ENCODE measurements at places on chromosomes 16 and 17.

DNA sequence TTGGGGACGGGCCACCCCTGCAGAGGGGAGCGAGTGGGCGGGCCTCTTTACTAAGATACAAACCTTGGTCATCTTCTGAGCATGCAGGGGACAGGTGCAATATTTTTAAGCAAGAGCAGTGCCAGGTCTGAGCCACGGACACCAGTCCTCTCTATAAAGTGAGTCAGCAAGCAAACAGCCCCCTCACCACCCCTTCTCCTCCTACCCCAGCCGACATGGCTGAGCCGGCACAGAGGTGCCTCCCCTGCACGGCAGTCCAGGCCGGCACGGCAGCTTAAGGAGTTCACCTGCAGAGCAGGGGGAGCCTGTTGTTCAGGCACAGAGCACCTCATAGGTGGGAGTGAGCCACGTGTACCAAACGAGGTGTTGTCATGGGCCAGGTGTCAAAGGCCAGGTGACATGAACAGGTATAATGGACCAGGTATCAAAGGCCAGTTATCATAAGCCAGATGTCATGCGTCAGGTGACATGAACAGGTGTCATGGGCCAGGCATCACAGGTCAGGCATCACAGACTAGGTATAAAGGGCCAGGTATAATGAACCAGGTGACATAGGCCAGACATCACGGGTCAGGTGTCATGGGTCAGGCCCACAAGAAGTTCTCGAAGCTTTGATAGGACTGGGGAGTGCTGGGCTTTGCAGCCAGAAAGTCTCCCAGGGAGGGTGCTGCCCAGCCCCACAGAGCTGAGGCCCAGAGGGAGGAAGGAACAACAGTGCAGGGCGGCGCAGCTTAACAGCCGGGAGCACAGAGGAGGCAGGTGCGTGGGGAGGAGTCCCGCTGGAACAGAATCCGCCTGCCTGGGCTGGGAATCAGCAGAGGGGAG lies 42.6 kb upstream of the ZNF469 start:
- DNase-seq = no peak

GRCh38 chr17:44379887-44380286 lies 9.6 kb downstream of the ITGA2B start:
- no peak for DNase-seq

DNA sequence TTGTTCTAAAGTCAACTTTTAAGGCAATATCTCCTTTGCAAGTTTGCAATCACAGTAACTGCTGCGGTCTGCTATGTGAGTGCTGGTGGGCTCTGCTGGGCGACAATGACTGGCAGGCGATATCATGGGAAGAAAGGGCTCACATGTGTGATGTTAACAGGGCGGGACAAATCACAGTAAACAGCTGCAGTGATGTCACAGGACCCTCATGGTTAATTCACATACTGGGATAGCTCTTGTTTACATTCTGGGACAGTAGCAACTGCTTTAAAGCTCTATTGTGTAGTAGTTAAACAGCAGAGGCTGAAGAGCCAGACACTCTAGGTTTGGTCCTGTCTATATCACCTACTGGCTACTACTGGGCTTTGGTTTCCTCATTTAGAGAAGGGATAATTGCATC lies 257.2 kb upstream of the ASIC2 start:
- DNase-seq = no peak

GRCh38 chr16:23408823-23409298 lies 44.1 kb downstream of the COG7 start:
- peak; percentile 79 for DNase-seq

- DNase-seq = no peak
These were observed 30.6 kb downstream of the XYLT1 start for GRCh38 chr16:17440131-17440530.

DNA sequence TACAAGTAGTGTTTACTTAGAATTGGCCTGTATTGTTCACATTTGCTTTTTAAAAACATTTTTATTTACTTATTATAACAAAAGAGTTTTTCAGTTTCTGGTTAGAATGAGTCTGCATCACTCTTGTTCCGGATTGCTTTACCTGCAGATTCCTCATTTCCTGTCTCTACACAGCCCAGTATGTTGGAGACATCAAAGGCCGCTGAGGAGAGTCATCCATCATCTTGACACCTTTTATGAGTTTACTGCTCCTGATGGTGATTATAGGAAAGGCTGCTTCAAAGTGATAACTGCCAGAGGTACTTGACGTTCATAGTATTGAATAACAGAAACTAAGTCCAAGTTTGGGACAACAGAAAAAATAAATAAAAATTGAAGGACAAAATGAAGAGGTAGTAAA lies 490.5 kb upstream of the CA10 start:
- no peak for DNase-seq

DNA sequence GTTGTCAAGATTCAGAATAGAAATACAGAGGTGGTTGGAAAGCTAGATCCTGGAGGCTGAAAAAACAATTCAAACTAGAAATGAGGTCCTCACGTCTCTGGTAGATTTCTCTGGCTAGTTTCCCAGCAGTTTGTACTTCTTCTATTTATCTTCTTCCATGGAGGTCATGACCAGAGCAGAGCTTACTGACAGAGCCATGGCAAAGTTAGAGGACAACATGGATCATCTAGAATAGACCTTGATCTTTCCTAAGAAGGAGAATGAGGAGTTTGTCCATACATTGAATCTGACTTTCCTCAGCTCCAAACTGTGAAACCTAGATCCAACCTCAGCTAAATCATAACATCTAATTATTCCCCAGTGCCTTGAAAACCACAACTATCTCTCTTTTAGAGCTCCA lies 900.8 kb upstream of the GOT2 start:
- DNase-seq = no peak

- DNase-seq = no peak
These were observed 2.9 kb upstream of the GSDMB start for GRCh38 chr17:39921323-39921722.

DNA sequence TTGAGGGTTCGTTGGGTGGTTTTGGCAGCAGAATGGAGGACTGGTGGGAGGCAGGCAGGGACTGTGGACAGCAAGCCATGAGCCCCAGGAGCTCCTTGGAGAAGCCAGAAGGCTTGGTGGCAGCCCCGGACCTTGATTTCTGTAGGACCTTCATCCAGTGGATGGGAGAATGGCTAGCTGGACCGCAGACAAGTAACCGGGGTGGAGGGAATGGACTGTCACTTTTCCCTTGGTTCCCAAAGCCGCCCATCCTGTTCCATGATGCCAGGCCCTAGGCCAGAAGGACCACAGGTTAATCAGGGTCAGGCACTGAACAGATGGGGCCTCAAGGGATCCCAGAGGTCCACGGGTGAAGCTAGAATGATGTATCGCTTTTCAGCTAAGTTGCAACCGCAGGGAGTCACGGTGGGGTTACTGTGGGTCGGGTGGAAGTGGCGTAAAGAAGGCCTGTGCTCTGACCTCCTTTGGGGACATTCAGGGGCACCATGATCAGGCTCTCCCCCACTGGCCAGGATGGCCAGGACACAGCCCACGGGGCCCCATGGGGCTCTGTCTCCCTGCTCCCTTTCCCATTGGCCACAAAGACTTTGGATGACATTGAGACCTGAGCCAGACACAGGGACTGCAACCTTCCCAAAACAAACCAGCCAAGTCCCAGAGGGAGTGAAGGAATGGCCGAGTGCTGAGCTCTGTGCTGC lies 66.9 kb upstream of the MRTFB start:
- no peak for DNase-seq

DNA sequence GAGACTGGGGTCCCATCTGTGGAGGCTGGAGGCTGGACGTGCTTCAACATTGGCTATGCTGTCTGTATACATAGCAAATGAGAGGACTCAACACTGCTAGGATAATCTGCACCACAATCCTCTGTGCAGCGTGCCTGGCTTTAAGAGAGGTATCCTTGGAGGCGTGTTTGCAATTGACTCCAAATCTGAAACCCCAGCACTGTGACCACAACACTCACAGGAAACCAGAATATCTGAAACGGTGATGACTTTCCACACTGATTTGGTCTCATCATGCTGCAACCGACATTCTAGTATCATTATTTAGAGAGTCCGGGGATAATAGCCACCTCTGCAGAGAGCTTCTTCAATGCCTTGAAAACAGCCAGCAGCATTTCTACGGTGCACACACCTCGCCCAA lies 35.1 kb downstream of the TLE7 start:
- DNase-seq = no peak

GRCh38 chr17:22505660-22506059 lies 813.3 kb downstream of the KCNJ18 start:
- no peak for DNase-seq

GRCh38 chr17:73336408-73337329 lies 24.9 kb upstream of the CDC42EP4 start:
- no peak for DNase-seq

DNA sequence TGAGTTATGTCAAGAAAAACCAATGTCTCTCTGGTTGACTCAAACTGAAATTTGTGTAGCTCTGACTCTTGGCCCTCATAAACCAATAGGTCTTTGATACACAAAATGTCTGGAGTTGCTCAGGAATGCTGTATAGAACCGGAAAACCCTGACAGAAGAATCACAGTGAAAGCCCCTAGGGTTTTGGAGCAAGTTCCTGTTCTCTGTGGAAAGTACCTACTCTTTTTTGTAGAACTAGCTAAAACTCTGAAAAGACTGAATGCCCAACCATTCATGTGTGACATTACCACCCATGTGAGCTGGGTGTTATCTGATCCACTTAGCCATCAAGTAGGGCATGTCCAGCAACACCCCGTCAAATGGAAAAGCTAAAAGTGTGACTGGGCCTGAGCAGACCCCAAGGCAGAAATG lies 28.8 kb downstream of the CCL4 start:
- no peak for DNase-seq

- DNase-seq = no peak
These were observed 20.0 kb upstream of the ITGAX start for GRCh38 chr16:31334934-31335333.

GRCh38 chr17:34665150-34665806 lies 85.9 kb downstream of the TMEM132E start:
- no peak for DNase-seq

DNA sequence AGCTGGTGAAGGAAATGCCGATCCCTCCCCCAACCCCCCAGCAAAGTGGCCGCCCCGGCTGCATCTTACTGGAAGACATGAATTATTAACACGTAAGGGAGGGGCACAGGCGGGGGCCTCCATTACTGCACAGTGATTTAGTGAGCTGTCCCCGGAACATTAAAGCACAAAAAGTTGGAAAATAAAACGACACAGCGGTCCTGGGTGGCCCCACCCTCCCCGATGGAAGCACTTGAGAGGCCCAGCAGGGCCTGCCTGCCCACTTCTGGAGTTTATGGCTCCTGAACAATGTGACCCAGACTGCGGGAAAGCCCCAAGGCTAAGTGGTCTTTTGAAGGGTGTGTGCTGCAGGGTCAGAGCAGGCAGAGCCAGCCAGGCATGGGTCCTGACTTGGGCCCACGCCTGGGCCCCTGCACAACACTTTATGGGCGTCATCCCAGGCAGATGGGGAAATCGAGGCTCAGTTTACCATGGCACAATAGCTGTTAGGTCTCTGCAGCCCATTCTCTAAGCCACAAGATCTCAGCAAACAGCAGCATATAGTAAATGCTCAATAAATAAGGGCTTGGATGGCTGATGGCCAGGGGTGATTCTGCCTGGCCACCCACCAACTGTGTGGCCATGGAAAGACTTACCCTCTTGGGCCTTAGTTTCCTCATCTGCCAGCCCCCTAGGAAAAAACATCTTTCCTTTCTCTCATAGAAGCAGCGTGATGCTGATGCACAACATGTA lies 22.8 kb downstream of the CCDC102A start:
- DNase-seq = no peak

DNA sequence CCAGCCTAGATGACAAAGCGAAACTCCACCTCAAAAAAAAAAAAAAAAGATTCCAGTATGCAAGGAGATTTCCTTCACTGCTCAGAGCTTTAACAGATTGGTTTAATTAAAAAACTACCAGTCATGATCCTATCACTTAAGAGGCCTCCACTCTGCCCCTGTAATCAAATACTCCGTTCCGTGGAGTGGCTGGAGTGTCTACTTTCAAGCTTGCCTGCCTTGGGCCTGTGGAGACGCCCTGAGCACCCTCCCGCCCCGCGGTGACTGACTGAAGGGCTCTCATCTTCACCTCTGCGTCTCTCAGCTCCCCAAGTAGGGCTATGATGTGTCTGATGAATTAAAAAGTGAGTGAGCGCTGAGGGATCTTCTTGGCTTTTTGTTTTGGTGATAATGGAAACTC lies 25.3 kb upstream of the TRPV3 start:
- DNase-seq = no peak

DNA sequence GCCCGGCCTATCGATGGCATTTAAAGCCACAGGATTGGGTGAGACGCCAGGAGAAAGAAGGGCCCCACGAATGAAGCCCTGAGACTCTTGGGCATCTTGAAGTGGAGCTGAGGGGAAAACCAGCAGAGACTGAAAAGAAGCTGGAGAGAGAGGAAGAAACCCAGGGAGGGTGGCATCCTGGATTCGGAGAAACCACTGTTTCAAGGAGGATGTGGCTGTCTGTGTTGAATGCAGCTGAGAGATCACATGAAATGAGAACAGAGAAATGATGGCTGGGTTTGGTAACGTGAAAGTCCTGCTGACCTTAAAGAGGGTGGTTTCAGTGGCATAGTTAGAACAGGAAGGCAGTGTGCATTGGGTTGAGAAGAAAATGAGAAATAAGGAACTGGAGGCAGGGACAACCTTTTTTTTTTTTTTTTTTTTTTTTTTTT lies 3.8 kb downstream of the TNFSF12 start:
- no peak for DNase-seq

- no peak for DNase-seq
These were observed 2.4 kb downstream of the EPN2 start for GRCh38 chr17:19239544-19239943.

DNA sequence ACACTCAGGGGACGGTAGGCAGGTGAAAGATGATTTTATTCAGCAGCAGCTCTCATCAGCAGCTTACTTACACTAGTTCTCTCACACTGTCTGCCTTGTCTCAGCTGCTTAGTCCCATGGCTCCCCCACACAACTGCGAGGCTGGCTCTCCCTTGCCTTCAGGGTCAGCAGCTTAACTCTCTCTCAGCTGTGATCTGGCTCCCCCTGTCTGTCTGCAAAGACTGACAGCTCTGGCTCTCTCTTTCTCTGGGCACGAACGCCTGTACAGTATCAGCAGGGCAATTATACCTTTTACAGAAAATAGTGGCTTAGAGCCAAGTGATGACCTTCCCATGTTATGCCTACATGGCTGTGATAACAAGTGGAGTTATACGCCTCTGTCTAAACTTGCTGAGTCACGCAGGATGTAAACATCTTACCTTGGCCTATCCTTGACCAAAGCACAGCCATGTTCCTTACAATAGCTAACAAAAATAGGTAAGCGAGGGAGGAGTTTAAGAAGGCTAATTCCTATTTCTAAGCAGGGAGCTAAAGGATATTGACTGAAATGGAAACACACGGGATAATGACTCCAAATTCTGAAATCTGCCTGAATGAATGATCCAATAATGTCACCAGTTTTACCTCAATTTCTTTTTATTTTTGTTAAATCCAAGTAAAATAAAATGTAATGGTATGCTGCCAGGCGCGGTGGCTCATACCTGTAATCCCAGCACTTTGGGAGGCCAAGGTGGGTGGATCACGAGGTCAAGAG lies 1.1 kb upstream of the NDUFAB1 start:
- DNase-seq = no peak

- DNase-seq = no peak
These were observed 190.2 kb upstream of the CDH11 start for GRCh38 chr16:65312071-65312470.

Data from D721Med (cell line).